ENCODE measurements at places on chromosomes 16 and 17.

DNA sequence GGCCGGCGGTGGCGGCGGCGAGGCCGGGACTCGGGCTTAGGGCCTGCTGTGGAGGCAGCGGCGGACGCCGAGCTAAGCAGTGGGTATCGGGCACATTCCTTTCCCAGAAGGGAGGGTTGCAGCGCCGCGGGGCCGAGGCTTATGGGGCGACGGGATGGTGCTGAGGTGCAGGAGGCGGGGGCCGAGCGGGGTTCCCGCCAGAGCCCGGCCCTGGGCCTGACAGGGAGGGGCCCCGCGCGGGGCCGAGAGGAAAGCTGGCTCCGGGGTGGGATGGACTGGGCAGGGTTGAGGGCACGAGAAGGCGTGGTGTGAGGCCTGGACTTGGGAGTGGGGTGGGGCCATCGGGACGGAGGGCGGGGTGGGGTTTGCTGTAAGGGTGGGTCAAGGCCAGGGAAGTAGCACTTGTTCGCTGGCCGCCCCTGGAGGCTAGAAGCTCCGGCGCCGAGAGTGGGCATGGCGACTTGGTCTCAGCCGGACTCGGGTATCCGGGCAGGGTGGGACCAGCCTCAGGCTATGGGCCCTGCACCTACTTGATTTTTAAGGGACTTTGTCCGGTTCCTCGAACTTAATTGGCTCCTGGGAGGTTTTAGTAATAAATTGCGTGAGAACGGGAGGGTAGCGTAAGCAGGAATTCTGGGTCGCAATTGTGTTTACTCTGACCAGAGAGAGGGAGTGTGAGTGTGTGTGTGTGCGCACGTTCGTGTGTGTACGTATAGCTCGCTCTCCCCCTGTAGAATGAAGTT lies 396 bp downstream of the NFE2L1 start:
- DNase-seq, result no peak

- no peak for DNase-seq
Measured at GRCh38 chr17:17254036-17254435, 17.1 kb upstream of the FLCN start.

DNA sequence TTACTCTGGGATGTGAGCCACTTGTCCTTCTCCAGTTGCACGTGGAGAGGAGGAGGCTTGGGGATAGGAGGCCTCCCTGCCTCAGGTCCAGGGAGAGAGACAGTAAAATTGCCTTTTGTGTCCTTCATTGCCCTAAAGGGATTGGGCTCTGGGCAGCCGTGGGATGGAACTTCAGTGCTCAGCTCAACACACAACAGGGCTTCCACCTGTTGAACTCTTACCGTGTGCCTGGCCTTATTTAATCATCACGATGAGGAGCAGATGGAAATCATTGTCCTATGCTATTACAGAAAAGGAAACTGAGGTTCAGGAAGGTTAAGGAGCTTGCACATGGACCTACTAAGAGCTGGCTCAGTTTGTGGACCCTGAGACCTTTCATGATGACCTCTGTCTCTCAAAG lies 92.4 kb upstream of the CDC42EP4 start:
- no peak for DNase-seq

- DNase-seq, result no peak
Measured at GRCh38 chr17:56141046-56141839, 12.0 kb upstream of the ANKFN1 start.

GRCh38 chr17:9644910-9645751 lies at the start of gene USP43:
Gene USP43, plus strand, starts transcription at chr17:9645517. Its CDS starts 116 bp downstream, at chr17:9645633.
- DNase-seq, result no peak

- no peak for DNase-seq
Measured at GRCh38 chr17:49483599-49484509, 11.2 kb upstream of the NGFR start.

DNA sequence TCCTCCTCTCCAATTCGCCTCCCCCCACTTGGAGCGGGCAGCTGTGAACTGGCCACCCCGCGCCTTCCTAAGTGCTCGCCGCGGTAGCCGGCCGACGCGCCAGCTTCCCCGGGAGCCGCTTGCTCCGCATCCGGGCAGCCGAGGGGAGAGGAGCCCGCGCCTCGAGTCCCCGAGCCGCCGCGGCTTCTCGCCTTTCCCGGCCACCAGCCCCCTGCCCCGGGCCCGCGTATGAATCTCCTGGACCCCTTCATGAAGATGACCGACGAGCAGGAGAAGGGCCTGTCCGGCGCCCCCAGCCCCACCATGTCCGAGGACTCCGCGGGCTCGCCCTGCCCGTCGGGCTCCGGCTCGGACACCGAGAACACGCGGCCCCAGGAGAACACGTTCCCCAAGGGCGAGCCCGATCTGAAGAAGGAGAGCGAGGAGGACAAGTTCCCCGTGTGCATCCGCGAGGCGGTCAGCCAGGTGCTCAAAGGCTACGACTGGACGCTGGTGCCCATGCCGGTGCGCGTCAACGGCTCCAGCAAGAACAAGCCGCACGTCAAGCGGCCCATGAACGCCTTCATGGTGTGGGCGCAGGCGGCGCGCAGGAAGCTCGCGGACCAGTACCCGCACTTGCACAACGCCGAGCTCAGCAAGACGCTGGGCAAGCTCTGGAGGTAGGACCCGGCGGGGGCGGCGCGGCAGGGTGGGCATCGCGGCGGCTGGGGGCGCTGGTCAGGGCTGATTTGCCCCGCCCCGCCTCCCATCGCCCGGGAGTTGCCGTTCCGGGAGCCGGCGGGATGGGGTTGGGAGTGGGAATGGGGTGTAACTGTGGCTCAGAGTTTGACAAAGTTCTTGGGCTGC lies 567 bp downstream of the SOX9 start:
- DNase-seq, result no peak

DNA sequence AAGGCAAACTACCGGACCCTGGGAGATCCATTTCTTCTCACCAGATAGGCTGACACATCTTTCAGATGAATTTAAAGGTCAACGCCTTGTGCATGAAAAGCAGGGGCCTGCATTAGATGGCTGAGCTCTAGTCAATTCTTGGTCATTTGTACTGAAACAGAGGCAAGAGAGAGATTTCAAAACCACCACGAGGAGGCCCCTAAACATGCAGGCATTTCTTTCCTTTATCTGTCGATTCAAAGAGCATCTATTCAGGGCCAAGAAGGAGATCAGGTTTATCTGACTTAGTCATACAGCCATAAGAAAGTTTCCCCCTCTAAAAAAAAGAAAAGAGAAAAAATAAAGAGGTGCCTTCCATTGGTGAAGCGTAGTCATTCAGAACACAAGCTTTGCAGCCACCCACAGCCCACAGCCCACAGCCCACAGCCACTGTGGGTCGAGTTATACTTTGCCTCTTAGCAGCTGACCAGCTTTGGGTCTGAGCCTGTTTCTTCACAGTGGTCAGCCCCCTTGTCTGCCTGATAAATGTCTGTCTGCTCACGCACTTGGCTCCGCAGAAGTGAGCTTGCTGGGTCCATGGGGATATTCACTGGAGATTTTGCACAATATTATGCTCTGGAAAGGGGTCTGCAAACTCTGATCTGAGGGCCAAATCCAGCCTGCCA lies 207.5 kb downstream of the CDH13 start:
- DNase-seq, result no peak

DNA sequence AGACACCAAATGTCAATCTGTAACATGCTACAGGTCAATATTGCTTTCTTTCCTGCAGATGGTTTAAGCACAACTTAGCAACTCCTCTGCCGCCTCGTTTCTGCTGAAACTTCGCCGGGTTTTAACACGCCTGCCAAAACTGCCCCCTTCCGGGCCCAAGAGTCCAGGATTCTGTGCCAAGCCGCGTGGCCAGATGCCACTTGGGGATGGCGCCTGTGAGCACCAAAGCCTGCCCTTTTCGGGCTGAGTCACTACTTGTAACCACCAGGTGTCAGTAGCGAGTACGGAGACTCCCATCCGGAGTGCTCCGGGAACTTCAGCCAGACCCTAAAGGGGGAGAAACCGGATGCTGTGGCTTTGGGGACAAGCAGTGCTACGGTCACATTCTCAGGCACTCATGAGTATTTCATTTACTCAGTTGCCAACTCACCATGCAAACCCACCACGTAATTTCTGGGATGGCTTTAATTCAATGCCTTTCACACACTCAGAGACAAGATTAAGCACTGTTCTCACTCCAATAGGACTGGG lies 7.8 kb downstream of the PMP22 start:
- peak; percentile 19 for DNase-seq

- DNase-seq, result no peak
Measured at GRCh38 chr17:82900741-82901140, 60.9 kb upstream of the ZNF750 start.

- no peak for DNase-seq
Measured at GRCh38 chr17:33779234-33779591, 475.9 kb upstream of the CCL2 start.

DNA sequence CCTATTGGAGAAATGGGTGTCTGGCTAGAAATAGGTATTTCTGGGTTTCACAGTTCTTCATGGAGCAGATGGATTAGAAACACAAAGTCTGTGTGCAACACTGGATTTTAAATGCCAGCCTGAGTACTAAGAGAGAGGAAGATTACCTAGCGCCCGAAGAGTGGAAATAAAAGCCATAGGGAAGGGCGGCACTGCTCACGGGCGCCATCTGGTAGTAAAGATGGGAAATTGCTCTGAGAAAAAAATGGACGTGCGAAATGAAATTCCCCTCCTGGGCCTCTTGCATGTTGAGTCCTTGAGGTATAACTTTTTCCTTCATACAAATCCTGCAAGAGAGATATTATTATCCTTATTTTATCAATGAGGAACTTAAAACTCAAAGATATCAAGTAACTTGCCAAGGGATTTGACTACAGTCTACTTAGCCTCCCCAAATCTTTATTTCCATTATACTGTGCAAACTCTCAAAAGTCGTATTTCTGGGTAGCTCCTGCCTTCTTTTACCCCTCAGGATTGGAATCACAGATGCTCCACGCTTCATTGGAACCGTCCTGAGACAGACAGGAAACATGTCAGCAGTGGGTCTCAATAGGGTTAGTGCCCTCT lies 72.8 kb downstream of the MMD start:
- DNase-seq, result peak; percentile 11

- no peak for DNase-seq
Measured at GRCh38 chr16:77723108-77723514, 797 bp downstream of the NUDT7 start.

GRCh38 chr16:12159028-12159427 lies 182.5 kb downstream of the SNX29 start:
- DNase-seq, result no peak

DNA sequence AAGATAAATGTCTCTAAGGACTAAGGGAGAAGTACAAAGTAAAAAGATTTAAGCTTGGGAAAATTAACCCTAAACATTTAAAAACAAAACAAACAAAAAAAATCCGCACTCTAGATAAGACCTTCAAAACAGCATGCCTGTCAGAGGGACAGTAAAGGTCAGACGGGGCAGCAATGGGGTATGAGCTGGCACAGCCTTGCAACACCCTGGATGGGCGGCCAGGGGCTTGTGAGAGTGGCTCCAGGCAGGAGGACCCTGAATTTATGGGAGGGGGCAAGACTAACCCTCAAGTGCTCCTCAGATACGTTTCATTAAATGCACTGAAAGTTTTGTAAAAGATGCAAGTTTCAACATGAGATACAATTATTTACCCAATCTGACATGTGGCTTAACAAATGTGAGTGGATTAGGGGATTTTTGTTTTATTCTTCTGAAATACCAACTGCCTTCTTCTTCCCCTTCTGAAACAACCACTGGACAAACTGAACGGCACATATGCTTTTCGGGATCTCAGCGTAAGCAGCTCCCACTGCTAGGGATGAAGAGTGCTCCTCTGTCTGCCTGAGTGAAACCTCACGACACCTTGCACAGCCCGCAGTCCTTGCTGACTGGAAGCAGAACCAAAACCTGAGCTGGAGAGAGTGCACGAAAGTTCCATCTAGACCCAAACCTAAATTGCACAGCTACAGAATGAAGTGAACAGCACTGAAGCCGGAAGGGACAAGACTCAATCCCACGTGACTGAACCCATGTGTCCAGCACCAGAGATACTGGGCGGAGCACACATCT lies 128.4 kb downstream of the ANKRD11 start:
- DNase-seq, result no peak

DNA sequence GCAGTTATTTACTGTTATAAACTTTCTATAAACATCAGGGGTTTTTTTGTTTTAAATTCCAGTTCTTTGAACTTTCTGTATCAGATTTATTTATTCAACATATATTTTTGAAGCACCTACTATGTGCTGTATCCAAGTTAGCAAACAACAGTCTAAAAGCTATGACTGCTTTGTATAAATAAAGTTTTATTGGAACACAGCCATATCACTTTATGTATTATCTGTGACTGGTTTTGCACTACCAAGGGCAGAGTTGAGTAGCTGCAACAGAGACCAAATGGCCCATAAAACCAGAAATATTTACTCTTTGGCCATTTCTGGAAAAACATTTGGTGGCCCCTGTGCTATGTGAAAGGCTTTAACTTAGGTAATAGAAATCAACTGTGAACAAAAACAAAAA lies 110.2 kb upstream of the ERCC4 start:
- no peak for DNase-seq

- DNase-seq, result no peak
Measured at GRCh38 chr17:74150428-74151025, 53.0 kb upstream of the RPL38 start.

DNA sequence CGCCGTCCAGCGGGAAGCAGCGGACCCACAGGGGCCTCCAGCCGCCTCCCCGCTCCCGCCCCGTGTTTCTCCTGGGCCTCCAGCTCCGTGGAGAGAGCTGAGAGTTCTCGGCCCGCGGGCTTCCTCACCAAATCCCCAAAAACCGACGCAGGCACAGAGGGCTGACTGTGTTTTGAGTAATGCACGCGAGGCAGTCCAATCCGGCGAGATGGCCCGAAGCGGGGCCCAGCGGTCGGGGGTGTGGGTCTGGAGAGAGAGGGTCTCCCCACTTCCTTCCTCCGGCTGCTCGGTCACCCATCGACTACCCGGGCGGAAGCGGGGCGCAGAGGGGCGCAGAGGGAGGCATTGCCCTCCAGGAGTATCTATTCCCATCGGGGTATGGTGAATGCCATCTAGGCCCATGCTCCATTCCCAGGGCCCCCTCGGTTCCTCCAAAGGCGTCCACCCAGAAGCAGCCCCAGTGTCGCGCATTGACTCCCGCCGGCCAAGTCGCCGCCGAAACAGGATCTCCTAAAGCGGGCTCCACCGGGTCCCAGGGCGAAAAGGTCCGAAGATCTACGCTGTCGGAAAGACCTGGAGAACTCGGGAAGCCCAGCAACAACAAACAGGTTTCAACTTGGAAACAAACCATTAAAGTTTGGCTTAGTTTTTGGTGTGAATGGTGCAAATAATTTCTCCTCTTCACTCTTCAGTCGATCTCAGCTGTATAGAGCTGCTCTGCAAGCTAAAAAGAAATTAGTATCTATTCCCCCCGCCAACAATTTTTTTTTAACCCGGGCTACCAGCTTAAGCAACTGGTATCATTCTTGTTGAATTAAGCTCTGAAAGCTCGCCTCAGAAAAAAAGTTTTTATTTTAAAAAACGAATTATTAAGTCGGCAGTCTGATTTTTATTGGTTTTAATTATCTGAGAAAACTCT lies 19.2 kb upstream of the HOXB13 start:
- DNase-seq, result no peak

GRCh38 chr16:9457215-9457614 lies 365.8 kb downstream of the HAPSTR1 start:
- DNase-seq, result no peak

GRCh38 chr16:55016515-55016914 lies 85.8 kb downstream of the IRX5 start:
- DNase-seq, result no peak

Measured in activated CD4-positive, alpha-beta T cell treated with anti-CD3 and anti-CD28 coated beads for 1 hour (primary cell).